HepG2 (cell line): ENCODE measurements at places on chromosomes 4 and X. TPM values are rescaled to one million over a fixed set of nuclear protein-coding genes. Genes with fewer than 3 reads are reported as not detected.

- H3K4me3 ChIP-seq: no peak overlapping the region
- DNase-seq: peak; percentile 7
- H3K27me3 ChIP-seq: no peaks in the 10 kb centered on the region
- H3K27ac ChIP-seq: no peak overlapping the region
- H3K4me1 ChIP-seq: no peaks in the 10 kb centered on the region
Measured at GRCh38 chr4:150664935-150665334, 83.0 kb downstream of the MAB21L2 start.

- peak; percentile 53 for DNase-seq
- no peaks in the 10 kb centered on the region for H3K36me3 ChIP-seq
- no peak overlapping the region for H3K27ac ChIP-seq
Measured at GRCh38 chr4:15805583-15806517, 27.7 kb downstream of the CD38 start.

DNA sequence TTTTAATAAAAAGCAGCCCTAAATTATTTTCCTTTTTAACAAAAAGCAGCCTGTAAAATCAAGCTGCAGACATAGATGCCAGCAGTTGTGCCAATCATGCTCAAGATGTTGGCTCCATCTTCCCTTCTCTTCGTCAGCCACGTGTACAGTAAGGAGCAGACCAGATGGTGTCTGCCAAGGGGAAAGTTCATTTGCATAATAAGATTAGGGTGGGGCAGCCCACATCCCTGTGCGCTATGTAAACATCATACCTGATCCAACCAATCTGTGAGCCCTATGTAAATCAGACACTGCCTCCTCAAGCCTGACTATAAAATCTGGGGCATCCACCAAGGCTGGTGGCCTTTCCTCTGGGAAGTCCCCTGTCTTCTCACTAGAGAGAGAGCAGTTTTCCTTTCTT, 23.1 kb upstream of the C1GALT1C1 start:
- H3K27ac ChIP-seq: no peak overlapping the region
- H3K4me3 ChIP-seq: no peak overlapping the region
- H3K4me1 ChIP-seq: no peaks in the 10 kb centered on the region
- no peaks in the 10 kb centered on the region for H3K27me3 ChIP-seq
- no peak for DNase-seq

DNA sequence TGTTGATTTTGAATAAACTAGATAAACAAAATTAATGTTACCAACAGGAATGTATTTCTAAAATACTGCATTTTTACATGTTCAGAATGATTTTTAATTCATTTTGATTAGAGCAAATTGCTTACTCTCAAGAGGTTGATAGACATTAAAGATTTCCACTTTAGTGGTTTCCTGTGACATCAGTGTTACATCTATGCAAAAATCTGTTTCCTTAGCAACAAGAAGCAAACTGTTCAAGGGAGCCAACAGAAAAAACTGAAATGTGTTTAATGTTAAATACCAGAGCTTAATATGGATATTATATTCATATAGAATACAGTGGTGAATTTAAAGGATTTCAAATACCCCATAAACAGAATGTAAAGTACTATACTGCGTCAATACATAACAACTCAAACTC, 277.8 kb downstream of the GABRG1 start:
- DNase-seq: no peak
- H3K36me3 ChIP-seq: no peaks in the 10 kb centered on the region
- no peaks in the 10 kb centered on the region for H3K4me1 ChIP-seq
- H3K4me3 ChIP-seq: no peak overlapping the region
- H3K27me3 ChIP-seq: no peaks in the 10 kb centered on the region
- H3K27ac ChIP-seq: no peak overlapping the region

DNA sequence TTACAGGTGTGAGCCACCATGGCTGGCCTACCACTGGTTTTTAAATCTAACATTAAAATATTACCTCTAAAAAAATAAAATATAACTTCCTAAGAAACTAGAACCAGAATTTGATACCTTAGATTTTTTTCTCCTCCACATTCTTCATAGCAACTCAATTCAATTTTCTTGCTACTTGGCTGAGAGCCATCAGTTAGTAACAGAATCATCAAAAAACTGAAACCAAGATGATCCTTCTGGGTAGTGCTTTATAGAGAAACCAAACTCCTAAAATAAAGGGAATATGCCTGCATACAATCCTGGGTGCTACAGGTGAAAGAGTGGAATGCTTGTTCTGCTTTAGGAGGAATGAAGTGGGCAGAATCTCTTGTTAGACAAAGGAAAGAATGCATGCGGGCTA, 64.4 kb downstream of the RPS3A start:
- peaks cover 51% of the 10 kb centered on the region for H3K36me3 ChIP-seq
- no peak for DNase-seq
- H3K27me3 ChIP-seq: no peaks in the 10 kb centered on the region
- no peak overlapping the region for H3K27ac ChIP-seq

GRCh38 chr4:36255577-36255976, 11.3 kb upstream of the ARAP2 start:
- no peaks in the 10 kb centered on the region for H3K36me3 ChIP-seq
- no peaks in the 10 kb centered on the region for H3K4me1 ChIP-seq
- no peak for DNase-seq

GRCh38 chr4:117560329-117560728, 474.0 kb upstream of the NDST3 start:
- DNase-seq: no peak
- H3K27me3 ChIP-seq: no peaks in the 10 kb centered on the region
- H3K27ac ChIP-seq: no peak overlapping the region

C4orf36 gene
- total RNA-seq: not detected in 2 replicates

- no peaks in the 10 kb centered on the region for H3K36me3 ChIP-seq
- peak; percentile 38 for DNase-seq
- no peaks in the 10 kb centered on the region for H3K4me1 ChIP-seq
- H3K27ac ChIP-seq: no peak overlapping the region
Measured at GRCh38 chrX:84735025-84735424, 232.8 kb upstream of the HDX start.

CDKN2AIP gene
- total RNA-seq: 18.7 and 21.4 TPM in 2 replicates

DNA sequence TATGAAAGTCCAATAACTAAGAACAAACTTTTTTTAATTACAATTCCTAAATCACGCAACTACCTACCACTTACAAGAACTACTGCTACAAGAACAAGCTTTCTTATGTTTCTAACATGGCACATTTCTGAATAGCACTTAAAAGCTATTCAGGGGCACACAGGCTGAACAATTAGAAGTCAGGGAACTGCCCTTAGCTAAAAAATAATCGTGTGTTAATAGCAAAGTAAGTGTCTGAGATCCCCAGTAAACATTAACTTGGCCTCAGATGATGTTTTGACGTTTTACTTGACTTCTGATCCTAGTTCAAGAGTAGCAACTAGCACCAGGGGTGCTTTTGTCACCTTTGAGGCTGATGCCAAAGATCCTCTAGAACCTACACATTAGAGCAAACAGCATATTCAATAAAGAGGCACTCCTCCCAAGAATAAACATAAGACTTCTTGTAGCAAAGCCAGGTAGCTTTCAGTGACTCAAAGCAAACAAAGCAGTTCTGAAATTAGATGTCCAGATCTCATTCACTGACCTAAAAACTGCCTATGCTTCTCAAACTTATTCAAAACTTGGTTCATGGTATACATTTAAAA, 16.2 kb downstream of the SPOCK3 start:
- no peak for DNase-seq
- no peak overlapping the region for H3K4me3 ChIP-seq
- H3K27ac ChIP-seq: no peak overlapping the region
- H3K27me3 ChIP-seq: no peaks in the 10 kb centered on the region

- H3K27ac ChIP-seq: no peak overlapping the region
- no peaks in the 10 kb centered on the region for H3K4me1 ChIP-seq
- DNase-seq: no peak
- no peaks in the 10 kb centered on the region for H3K27me3 ChIP-seq
- H3K36me3 ChIP-seq: no peaks in the 10 kb centered on the region
Measured at GRCh38 chr4:61493470-61493869, 293.3 kb downstream of the ADGRL3 start.

RGS12 gene
- 18.2 and 21.0 TPM in 2 replicates for total RNA-seq

- H3K4me3 ChIP-seq: no peak overlapping the region
- no peak overlapping the region for H3K27ac ChIP-seq
- H3K27me3 ChIP-seq: no peaks in the 10 kb centered on the region
- H3K4me1 ChIP-seq: no peaks in the 10 kb centered on the region
- no peaks in the 10 kb centered on the region for H3K36me3 ChIP-seq
- DNase-seq: no peak
Measured at GRCh38 chr4:113908829-113909228, 70.6 kb downstream of the ARSJ start.

DNA sequence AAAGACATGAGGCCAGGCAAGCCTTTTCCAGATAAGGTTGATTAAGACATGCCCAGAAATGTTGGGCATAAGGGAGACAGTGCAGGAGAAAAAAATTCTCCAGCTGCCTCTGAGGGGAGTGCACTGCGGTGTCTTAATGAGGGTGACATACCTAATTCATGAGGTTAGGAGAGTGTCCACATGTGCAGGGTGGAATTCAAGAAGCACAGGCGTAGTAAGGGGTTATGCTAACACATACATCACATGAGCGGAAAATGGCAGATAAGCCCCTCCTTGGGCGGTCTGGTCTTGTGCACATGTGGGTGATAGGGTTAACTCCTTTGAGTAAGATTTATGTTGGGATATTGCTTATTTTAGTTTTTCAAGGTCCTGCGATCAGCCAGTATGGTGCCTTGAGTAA, 122.4 kb downstream of the PHKA2 start:
- H3K36me3 ChIP-seq: no peaks in the 10 kb centered on the region
- no peak overlapping the region for H3K4me3 ChIP-seq
- H3K27ac ChIP-seq: no peak overlapping the region
- no peak for DNase-seq
- no peaks in the 10 kb centered on the region for H3K4me1 ChIP-seq

CT83 gene
- total RNA-seq: not detected in 2 replicates
